CD4-positive, alpha-beta memory T cell (primary cell): ENCODE measurements at places on chromosomes 5 and 9. TPM values are rescaled to one million over a fixed set of nuclear protein-coding genes. Genes with fewer than 3 reads are reported as not detected.

- H3K36me3 ChIP-seq, result no peaks in the 10 kb centered on the region
- DNase-seq, result no peak
- no peaks in the 10 kb centered on the region for H3K27me3 ChIP-seq
- no peaks in the 10 kb centered on the region for H3K4me1 ChIP-seq
- no peak overlapping the region for H3K4me3 ChIP-seq
- H3K27ac ChIP-seq, result no peak overlapping the region
Measured at GRCh38 chr5:96321345-96321744, 111.7 kb downstream of the PCSK1 start.

DNA sequence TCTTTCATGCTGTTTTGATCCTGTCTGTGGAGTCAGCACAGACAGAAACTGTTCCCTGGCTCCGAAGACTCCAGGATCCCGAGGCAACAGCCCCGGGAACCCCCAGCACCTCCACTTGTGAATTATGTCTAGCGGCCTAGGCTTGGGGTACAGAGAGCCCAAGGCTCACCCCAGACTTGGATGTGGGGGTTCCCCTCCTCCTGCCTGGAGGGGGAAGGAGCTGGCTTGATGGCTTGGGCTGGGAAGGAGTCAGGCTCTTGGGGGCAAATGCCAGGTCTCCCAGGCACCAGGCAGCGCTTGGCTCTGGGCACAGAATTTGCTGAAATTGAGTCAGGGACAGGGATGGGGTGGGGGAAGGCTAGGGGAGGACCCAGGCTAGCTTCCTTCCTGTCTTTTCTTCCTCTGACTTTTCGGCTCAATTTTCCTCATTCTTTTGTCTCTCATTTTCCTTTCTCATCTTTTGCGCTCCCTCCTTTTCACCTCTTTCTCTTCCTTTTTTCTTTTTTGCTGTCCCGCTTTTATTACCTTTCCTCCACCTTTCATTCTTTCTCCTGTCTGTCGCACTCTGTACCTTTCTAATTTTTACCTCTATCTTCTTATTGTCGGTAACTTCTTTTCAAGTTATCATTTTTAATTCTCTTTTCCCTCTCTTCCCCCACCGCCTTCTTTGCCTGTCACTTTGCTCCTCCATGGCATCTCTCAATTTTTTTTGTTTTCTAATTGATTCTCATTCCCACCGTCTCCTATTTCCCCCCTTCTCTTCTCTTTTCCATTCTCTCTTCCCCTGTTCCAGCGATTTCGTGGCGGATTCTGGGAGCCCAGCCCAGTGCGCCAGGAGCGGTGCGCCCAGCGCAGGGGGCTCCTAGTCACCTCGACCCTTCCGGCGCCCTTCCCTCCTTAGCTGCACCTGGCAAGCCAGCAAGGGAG, 10.5 kb downstream of the MSX2 start:
- no peak overlapping the region for H3K27ac ChIP-seq
- H3K4me3 ChIP-seq, result no peak overlapping the region
- no peaks in the 10 kb centered on the region for H3K4me1 ChIP-seq
- H3K36me3 ChIP-seq, result no peaks in the 10 kb centered on the region
- H3K27me3 ChIP-seq, result peaks cover 29% of the 10 kb centered on the region

The PCDHA5 gene
- polyA plus RNA-seq, result not detected

DNA sequence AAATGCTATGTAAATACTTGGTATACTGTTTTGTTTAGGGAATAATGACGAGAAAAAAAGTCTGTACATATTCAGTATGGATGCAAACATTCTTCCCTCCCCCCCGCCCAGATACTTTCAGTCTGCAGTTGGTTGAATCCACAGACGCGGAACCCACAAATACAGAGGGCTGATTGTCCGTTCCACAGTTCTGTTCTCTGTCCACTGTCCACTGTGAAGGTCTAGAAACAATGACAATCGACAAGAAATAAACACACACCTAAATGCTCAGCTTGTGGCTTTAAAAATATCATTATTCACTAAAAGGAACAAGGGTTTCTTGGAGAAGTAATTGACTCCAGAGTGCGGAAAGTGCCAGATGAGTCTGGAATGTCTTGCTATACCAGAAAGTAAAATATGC, 109.1 kb downstream of the TMEM161B start:
- no peak overlapping the region for H3K27ac ChIP-seq
- H3K4me1 ChIP-seq, result no peaks in the 10 kb centered on the region
- no peak for DNase-seq
- H3K27me3 ChIP-seq, result no peaks in the 10 kb centered on the region
- H3K36me3 ChIP-seq, result no peaks in the 10 kb centered on the region
